Cortex of kidney (tissue), 1 donor: ENCODE measurements at places on chromosomes 1 and 21.

DNA sequence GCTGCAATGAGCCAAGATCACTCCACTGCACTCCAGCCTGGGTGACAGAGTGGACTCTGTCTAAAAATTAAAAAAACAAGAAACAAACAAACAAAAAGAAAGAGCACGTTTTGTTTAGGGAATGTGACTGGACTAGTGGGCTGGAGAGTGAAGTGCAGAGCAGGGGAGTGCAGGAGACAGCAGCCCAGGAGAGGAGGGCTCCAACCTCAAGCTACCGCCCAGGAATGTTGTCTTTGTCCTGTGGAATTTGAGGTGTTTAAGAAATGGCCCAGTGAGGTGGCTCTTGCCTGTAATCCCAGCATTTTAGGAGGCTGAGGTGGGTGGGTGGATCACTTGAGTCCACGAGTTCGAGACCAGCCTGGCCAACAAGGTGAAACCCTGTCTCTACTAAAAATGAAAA, 42.4 kb upstream of the MTF2 start:
- no peak for DNase-seq

DNA sequence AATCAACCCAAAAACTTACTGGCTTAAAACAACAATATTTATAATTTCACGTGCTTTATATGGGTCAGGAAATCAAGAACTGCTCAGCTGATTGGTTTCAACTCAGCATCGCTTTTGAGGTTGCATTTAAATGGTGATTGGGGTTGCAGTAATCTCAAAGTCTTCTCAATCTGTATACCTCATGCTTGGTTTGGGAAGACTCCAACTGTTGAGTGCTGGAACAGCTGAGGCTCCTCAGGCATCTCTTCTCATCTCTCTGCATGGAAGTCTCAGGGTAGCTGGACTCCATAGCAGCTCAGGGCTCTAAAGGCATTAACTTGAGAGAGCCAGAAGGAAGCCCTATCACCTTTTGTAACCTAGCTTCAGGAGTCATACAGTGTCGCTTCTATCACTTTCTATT, 35.1 kb downstream of the AK5 start:
- no peak for DNase-seq

DNA sequence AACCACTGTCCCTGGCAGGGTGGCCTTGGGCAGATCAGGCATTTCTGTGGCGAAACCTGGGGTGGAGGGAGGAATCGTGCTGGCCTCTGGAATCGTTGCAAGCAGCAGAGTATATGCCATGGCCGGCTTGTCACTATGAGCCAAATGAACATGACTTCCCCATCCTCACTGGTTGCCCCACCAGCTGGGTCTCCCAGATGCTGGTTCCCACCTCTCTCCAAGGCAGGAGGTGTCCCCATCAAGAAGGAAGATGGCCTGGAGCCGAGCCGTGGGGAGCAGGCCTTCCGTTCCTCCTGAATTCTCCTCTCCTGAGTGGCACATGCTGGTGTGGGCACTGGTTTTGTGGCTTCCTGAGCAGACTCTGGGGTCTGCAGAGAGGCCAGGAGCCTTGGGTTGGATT, 60.2 kb upstream of the ACTRT2 start:
- no peak for DNase-seq

DNA sequence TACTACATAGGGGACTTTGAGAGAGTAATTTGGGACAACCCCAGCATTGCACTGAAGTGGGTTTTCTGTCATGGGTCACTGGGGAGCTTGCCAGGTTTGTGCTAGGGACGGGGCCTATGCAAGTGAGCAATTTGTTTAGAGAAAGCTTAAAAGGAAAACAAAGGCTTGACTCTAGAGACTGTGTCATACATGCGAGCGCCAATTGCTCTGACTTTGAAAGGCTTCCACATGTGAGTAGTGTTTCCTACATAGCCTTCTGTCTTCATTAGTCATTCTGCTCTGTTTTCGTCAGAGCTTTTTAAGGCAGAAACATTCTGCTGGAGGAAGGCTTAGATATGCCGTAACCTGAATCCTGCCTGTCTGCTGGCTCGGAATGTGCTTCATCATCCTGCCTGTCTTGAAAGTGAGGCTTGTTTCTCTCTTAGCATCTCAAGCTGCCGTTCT, 28.4 kb downstream of the TRIM45 start:
- DNase-seq: no peak

DNA sequence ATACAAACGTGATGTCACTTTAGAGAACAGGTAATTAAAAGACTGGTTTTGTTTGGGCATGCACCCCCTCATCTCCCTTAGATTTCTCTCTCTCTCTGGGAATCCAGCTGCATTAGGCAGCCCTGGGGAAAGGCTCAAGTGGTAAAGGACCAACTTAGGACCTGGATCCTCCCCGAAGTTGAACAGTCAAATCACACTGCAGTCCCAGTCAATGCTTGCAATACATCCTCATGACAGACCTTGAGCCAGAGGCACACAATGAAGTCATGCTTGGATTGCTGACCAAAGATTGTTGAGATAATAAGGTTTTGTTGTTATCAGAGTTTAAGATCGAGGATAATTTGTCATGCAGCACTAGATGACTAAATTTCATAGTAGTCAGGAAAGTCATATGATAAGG, 1285.8 kb upstream of the NCAM2 start:
- DNase-seq: no peak

DNA sequence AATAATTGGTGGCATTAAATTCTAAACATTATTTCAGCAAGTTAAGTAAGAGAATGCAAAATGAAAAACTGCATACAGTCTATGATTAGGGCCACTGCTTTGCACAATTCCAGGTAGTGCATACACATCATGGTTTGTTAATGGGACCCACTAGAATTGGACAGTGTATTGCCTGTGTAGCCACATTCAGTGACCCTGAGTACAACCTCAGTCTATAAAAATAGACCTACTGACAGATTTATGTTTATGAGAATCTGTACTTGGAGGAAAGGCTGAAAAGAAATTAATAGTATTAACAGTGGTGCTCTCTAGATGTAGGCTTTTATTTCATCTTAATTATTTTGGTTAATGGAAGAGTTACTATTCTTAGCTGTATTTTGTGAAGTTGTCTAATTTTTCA, 18.8 kb downstream of the UAP1 start:
- no peak for DNase-seq
